ENCODE measurements at places on chromosomes 1 and 21.

DNA sequence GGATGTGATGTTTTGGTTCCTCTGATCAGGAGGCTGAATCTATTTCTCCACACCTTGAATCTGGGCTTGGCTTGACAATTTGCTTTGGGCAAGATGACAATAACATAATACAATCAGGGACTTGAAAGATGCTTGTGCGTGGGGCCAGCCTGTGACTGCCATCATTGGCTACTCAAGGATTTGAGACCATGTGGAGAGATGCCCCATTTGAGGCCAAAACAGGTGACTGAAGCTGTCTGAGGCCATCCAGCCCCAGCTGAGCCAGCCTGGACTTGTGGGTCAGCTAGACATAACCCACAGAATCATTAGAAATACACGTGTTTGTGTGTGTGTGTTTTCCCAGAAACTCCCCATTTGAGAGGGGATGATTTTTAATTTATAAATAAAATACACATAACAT, 421.5 kb downstream of the PTPRU start:
- DNase-seq, result no peak

DNA sequence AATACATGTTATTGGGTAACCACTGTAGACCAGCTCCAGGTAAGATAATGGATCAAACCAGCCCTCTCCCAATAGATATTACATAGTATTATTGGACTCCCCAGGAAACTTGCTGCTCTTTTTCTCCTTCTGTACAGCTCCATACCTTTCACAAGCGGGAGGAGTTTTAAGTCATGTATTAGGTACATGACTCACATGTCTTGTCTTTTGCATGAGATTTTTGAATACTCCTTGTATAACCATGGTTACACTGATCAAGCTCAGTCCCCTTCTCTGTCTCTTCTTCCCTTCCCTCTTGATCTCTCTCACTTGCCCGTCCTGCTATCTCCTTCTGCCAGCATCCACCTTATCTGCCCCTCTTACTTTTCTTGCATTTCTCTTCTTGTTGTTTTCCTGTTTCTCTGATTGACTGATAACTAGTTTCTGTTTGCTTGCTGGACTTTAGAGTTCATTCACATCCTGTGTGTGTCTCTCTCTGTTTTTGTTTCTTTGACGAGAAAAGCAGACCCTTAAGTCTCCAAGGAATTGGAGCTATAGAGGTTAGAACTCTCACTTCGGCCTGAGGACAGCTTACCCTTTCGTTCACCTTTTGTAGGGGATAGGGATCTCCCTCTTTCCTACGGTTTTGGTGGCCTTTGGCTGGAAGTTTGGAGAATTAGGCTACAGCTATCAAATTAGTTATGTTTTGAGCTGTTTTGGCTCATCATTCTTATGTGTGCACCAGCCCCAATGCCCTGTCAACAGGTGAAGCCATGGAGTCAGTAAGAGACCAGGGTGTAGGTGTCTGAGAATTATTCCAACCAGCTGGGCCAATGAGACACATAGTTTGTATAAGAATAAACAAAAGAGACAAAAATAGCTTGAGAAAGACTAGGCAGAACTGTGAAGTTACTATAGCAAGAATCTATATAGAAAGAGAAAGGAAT, 49.0 kb upstream of the ASB17 start:
- no peak for DNase-seq

DNA sequence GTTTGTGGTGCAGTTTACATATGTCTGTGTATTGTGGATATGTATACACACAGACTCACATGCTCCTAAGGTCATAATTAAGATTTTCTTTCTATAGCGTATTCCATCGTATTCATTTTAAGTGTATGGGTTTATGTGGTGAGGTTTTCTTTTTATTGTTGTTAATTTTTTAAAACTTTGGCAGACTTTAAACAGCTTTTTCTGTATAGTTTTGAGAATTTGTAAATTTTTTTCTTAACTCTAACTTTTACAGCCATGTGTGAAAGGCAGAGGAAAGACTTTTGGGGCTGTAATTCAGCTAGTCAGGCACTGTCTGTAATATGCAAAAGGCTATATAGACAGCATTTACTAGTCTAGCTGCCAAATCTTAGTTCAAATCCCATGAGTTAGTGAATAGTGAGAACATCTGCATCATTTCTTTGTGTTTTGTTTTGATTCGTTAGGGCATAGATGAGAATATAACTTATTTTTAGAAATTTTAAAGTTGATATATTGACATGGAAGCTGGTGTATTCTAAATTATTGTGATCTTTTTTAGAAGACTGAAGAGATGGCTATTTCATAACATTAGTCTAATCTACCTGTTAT, 2.3 kb downstream of the MAGI3 start:
- DNase-seq, result no peak

GRCh38 chr1:168485048-168485447, 58.7 kb downstream of the XCL2 start:
- DNase-seq, result no peak

DNA sequence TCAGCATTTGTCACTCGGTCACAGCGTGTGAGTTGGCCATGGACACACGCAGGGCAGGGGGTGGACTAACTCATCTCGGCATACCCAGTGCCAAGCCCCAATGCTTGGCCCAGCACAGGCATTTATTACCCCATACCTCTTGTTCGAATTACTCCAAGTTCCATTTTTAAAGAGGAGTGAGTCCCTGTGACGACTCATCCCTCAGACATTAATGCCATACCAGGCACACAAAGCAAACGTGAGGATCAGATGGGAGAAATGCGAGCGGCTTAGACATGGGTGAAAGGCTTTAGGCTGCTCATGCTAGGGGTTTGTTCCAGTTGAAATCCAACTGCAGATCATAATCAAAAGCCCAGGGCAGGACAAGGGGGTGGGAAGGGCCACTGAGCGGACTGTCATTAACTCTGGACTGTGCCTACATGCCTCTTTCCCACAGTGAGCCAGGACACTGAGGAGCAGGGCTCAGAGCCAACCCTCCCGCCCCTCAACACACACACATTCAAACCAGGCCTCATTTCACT, 118.5 kb upstream of the NGF start:
- DNase-seq, result no peak

DNA sequence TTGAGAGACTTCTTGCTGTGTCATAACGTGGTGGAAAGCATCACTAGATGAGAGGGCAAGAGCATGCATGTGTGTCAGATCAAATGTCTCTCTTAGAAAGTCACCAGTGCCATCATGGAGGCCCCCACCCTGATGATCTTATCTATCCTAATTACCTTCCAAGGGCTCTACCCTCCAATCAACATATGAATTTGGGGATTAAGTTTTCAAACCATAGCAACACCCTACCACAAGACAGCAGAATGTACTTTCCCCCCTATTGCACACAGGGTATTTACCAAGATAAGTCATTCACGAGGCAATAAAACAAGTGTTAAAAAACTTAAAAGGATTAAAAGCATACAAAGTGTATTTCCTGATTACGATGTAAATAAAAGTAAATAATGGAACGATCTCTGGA, 515.6 kb downstream of the LMO4 start:
- DNase-seq, result no peak
